H54 (cell line): ENCODE measurements at places on chromosomes 16 and 17.
A peak's percentile ranks its signal among the peaks of the same experiment; 100 is the strongest.

DNA sequence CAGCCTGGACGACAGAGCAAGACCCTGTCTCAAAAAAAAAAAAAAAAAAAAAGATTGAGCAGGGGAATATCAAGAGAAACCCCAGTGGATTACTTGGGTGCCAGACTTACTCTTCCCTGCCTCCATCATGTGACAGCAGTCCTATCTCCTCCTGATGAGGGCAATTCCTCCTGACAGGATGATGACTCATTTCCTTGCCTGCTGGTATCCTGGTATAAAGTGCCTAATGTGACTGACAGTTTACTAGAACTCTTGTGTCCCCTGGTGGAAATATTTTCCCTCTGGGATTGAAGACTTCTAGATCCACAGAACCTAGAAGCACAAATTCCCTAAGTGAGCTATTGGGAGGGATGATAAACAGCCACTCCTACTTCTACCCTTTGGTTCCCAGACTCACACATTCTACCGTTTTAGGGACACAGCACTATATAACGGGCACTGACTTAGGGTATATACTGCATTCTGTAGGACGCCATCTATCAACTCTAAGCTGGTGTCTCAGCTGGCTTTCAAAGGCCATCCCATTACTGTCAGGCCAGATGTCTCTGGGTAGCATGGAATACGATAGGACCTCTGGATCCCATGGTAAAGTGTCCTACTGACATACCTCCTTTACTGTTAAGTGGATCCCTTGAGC is 114.6 kb upstream of the MED13 start:
- DNase-seq = peak; percentile 73

GRCh38 chr16:85853547-85854545 is 45.1 kb upstream of the IRF8 start:
- DNase-seq = no peak

DNA sequence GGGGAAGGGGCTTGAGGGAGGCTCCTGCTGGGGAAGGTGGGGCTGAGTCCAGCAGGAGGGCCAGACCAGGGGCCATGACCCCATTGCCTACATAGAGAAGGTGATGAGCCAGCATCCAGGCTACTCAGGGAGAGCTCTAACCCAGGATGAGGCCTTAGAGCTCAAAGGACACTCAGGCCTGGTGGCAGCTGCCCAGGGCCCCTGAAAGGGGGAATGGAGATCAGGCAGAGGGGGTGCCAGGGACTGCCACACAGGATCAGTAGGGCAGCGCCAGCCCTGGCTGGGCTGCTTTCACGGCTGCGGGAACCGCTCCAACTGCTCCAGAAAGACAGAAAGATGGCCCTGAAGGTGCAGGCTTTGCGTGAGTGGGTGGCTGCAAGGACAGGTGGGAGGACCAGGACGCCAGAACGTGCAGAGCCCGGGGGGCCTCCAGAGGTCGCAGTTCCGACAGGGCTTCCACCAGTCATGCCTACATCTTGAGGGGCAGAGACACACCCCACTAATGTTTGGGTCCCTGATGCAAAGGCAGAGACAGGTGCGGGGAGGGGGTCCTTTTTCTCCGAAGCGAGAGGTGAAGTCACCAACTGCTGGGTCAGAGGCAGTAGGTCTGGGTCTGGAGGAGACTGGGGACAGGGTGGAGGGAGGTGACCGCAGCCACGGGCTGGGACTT is 882 bp upstream of the ATP6V0C start:
- no peak for DNase-seq

- no peak for DNase-seq
These were observed 5.3 kb upstream of the DDX52 start for GRCh38 chr17:37648555-37648954.

GRCh38 chr16:3252967-3253366 is 3.5 kb downstream of the MEFV start:
- DNase-seq = no peak
